Mammary epithelial cell (primary cell): ENCODE measurements at places on chromosomes 1 and 21.

- DNase-seq = no peak
Measured at GRCh38 chr1:47584249-47584648, 146.4 kb downstream of the FOXD2 start.

GRCh38 chr1:226223157-226223785 is at the start of gene MIXL1:
MIXL1 (plus strand) TSS chr1:226223664; CDS start chr1:226223682, 18 bp downstream.
- DNase-seq = no peak

GRCh38 chr21:46214478-46215340 is 13.9 kb downstream of the LSS start:
- DNase-seq = no peak

DNA sequence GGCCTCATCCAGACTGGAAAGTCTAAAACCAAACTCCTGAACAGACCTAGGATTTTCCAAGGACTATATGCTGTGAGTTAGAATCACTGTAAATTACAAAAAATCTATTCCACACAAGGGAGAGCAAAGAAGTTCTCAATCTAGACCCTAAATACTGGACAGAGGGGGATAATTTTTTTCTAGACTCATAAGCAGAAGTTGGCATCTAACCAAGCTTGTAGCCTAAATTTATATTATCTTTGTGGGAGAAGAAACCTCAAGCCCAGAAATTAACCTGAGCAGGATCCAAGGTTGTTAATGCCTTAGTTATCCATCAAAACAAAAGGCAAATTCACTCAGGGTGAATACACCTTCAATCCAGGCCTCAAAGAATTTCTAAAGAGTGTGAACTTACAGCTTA is 290.2 kb downstream of the SMYD3 start:
- DNase-seq = no peak

DNA sequence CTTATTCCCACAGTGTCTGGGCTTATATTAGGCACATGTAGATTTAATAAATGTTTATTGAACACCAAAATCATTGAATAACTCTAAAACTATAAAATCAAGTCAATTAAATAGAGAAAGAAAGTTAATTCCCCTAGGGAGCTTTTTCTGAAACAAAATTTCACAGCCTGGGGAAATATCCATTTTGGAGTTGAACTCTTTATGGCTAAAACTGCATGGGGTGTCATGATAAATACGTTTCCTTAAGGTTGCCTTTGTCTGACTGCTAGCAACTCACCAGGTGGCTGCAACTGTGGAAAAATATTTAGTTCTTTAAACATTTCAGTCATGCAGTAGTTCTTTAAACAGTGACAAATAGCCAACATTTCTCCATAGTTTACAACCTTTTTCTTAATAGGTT is 496.1 kb downstream of the LRRIQ3 start:
- no peak for DNase-seq

- DNase-seq = no peak
Measured at GRCh38 chr1:244052016-244052727, 1.1 kb downstream of the ZBTB18 start.

- DNase-seq = peak; percentile 32
Measured at GRCh38 chr1:45685308-45686014, 872 bp downstream of the GPBP1L1 start.

DNA sequence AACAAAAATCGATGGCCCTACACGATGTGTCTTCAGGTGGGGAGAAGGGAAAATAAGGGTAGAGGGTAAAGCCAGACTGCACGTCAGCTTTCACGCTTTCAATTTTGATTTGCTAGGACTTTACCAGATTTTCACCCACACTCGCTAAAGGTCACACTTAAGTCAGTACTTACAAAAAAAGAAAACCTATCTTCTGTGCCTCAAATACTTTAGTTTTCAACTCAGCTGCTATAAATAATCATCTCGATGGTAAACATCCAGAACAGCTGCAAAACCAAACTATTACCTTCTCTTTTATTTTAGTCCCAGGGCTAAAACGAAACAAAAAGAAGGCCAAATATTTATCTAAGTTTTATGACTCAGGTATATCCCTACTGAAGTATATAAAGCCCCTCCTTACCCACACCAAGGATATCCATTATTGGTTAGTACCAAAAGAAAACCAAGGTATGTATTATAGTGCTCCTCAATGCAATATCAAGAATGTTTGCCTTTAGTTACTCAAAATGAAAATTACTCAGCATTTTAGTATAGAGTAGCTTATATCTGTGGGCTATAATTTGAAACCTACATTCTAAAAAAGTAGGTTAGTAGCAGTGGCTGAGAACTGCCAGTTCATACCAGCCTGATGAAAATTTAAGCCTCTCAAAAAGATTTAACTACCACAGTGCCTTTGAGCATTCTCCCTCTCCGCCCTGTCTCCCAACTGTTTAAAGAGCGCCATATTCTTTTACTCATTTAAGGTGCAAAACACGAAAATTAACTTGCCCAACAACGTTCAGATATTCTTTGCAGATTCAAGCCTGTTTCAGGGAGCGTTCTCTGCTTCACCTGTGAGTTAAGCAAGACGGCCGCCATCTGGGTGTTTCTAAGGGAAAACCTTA is 1.5 kb downstream of the CSDE1 start:
- no peak for DNase-seq

GRCh38 chr1:20405051-20405754 is 80.8 kb downstream of the CAMK2N1 start:
- DNase-seq = no peak

DNA sequence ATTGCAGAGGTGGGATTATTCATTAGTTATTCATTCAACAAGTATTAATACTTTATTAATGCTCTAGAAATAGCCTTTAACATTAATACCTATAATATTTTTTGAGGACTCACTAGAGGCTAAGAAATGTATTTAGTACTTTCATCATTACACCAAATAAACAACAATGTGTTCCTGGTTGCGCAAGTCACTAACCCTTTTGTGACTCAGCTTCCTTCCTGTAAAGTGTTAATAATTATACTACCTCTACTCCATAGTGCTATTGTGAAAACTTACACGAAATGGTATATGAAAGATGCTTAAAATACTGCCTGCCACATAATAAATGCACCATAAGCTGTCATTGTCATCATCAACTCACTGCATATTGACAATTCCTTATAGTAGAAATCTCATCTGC is 431.0 kb downstream of the DPYD start:
- DNase-seq = peak; percentile 60

DNA sequence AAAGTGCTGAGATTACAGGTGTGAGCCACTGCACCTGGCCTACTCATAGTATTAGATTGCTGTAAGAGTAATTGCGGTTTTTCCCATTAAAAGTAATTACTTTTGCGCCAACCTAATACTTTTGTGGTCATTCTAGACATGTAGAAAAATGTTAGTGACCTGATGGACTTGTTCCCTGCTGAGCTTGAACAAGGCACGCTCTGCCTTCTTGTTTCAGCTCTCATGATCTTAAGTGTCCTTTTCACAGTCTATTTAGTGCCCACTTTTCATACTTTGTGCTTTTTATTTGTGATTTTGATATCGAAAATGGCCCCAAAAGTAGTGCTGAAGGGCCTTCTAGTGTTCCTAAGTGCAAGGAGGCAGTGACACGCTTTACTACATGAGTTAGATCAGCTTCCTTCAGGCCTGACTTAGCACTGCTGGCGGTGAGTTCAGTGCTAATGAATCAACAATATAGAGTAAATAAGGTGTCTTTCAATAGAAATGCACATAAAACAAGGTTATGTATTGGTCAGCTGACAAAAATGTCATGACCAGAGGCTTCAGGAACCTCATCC is 5.6 kb upstream of the RD3 start:
- DNase-seq = no peak

- peak; percentile 48 for DNase-seq
Measured at GRCh38 chr1:86421601-86422280, 2.2 kb upstream of the CLCA2 start.

GRCh38 chr21:28884481-28884880 is 108.2 kb downstream of the LTN1 start:
- peak; percentile 4 for DNase-seq

DNA sequence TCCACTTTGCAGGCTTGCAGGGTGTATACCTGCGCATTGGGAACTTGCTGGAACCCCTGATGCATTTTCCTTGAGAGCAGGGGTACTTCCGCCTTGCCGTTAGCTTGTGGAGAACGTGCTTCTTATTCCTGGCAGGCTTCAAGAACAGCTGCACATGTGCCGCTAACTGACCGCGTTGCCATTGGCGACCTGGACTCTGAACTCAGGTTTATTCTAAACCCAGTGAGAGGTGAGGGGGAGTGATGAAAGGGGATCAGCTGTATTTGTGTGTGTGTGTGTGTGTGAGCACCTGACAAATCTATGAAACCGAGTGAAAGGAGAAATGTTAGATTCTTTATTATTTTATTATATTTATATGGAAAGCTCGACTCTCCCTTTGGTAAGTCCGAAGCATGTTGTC is 128.6 kb downstream of the HUNK start:
- DNase-seq = no peak

GRCh38 chr1:152718238-152718637 is 10.3 kb downstream of the LCE4A start:
- DNase-seq = peak; percentile 92

DNA sequence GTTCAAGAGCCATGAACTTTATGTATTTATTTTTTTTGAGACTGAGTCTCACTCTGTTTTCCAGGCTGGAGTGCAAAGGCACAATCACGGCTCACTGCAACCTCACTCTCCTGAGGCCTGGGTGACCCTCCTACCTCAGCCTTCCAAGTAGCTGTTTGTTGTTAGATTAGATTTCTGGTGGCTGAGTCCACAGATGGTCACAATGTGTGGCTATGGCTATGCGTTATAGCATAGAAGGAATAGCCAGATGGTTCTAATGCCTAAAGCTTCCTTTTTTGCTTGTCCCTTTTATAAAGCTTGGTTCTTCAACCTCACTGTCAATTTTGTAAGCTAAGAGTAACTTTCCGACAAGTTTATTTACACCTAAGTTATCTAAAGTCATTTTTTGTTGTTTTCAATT is 62.3 kb upstream of the FMN2 start:
- DNase-seq = no peak

GRCh38 chr1:119713039-119713748 is 1.5 kb downstream of the PHGDH start:
- DNase-seq = no peak

- no peak for DNase-seq
Measured at GRCh38 chr1:225026701-225027100, 97.2 kb downstream of the DNAH14 start.

- no peak for DNase-seq
Measured at GRCh38 chr1:48222501-48223242, at the start of gene SLC5A9. SLC5A9 (plus strand) TSS chr1:48222716; CDS start chr1:48222737, 21 bp downstream.

DNA sequence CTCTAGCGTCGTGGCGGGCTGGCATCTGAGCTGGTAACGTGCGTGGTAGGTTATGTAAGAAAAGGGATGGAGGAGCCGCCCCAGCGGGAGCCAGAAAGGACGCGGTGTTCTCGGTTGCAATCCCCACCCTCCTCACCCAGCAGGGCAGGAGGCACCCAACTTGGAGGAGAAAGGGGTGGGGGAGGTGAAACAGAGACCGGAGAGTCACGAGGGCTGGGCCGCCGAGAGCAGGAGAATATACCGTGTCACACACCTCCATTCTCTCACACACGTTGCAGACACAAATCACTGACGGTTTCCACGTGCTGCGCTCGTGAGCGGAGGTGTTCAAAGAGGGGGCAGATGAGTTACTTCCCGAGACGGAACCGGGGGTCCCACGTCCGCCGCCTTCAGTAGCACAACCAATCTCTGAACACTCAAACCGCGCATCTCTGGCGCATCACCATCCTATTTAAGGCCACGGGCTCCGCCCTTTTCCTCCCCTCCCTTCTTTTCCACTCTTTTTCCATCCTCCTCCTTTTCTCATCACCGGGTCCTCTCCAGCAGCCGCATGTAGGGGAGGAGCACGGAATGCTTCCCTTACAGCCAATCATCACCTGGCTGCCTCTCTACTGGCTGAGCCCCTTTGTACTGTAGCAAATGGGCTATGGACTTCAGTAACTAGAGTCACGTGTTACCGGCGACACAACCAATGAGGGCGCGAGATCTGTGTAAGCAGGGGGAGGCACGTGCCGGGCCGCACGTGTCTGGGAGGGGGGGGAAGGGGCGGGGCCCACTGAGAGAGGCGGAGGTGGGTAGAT is at the start of gene CIART:
Gene CIART, plus strand, starts transcription at position 797 of the 800 bp plus-strand sequence. CDS start 714 bp downstream, outside the sequence.
- DNase-seq = peak; percentile 98

- DNase-seq = no peak
Measured at GRCh38 chr1:167631936-167632614, 2.0 kb downstream of the RCSD1 start.

DNA sequence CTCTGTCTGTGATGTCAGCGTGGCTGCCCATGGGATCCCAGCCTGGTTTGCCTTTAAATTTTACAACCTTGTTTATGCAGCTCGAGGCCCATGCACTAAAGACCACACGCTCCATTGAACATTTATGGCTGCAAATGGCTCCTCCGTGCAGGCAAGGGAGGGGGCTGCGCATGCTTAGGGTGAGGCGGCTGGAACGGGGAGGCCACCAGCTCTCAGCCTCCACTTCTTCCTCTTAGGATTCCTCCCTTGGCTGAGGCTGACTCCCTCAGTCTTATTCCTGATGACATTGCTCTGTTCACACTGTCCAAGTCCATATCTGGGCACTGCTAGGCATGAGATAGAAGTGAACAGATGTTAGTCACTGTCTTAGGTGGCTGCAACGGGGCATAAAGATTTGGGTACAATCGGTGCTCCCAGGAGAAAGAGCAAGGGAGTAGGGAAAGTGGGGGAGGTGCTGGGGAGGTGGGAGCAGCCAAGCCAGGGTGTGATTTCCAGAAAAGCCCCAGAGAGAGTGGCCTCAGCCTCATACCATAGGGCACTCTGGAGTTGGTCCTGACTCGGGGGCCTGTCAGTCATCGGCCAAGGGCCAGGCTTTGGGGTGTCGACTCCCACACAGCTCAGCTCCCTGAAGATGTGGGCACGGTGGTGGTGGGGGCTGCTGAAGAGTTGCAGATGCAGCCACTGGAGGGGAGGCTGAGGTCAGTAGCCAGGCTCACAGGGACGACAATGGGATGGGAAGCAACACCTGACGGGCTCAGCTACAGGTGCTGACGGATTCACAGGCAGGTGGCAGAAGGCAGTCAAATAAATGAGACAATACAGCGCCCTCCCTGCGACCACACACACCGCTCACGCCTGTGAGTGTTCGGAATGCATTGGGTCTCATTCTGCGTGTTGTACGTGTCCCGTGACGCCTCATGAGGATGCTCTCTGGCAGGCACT is 37.3 kb upstream of the ACTL8 start:
- DNase-seq = no peak

- DNase-seq = peak; percentile 75
Measured at GRCh38 chr21:34726627-34727337, 58.0 kb downstream of the CLIC6 start.
